Panc1 (cell line): ENCODE measurements at places on chromosomes 16 and 17. TPM values are rescaled to one million over a fixed set of nuclear protein-coding genes. Genes with fewer than 3 reads are reported as not detected.

The SYT17 gene
- 5.4 TPM for total RNA-seq

The DPEP2NB gene
- not detected for total RNA-seq

The CD300H gene
- total RNA-seq, result not detected

The PDIA2 gene
- 1.1 TPM for total RNA-seq

The CCT6B gene
- 1.5 TPM for total RNA-seq
